ENCODE measurements at places on chromosomes 2 and 18. TPM values are rescaled to one million over a fixed set of nuclear protein-coding genes. Genes with fewer than 3 reads are reported as not detected.
A peak's percentile ranks its signal among the peaks of the same experiment; 100 is the strongest.

DNA sequence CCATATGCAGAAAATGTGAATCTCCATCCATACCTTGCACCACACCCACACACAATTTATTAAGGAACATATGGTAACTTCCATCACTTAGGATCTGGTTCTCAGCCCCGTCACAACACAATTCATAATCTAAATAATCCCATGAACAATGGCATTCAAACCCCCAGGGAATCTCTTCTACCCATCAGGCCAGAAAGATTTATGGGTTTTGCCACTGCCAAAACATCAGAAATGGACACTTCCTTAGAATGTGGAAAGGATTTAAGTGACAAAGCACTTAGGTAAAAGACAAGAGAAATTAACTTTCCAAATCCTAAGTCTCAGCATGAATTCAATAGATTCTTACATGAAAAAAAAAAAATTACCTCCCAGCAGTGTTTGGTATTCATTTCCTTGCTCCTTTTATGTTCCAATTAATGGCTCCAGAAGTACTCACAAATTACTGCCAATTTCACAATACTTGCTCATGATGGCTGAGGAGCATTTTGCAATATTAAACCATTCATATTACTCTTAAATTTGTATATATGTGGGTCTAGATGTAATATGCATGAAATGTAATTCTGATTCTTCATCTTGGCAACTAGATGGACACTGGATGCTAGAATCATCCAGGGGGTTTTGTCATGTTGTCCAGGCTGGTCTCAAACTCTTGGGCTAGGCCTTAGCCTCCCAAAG, 56.5 kb upstream of the TMEM247 start:
- no peak for DNase-seq
- no peaks in the 10 kb centered on the region for H3K4me1 ChIP-seq
- H3K36me3 ChIP-seq: no peaks in the 10 kb centered on the region
- H3K27me3 ChIP-seq: no peaks in the 10 kb centered on the region
- no peak overlapping the region for H3K27ac ChIP-seq

MYL1 gene
- total RNA-seq: not detected

GRCh38 chr2:501667-502066, 175.5 kb downstream of the TMEM18 start:
- H3K4me3 ChIP-seq: no peak overlapping the region
- H3K4me1 ChIP-seq: no peaks in the 10 kb centered on the region
- H3K27me3 ChIP-seq: no peaks in the 10 kb centered on the region
- DNase-seq: no peak

PIEZO2 gene
- 25.9 TPM for total RNA-seq

GRCh38 chr2:55482186-55482884, 37.2 kb upstream of the CFAP36 start:
- no peaks in the 10 kb centered on the region for H3K36me3 ChIP-seq
- H3K27ac ChIP-seq: no peak overlapping the region
- no peak overlapping the region for H3K4me3 ChIP-seq
- no peaks in the 10 kb centered on the region for H3K4me1 ChIP-seq
- DNase-seq: no peak

- peaks cover 3% of the 10 kb centered on the region for H3K4me1 ChIP-seq
- no peak overlapping the region for H3K4me3 ChIP-seq
- H3K27me3 ChIP-seq: no peaks in the 10 kb centered on the region
- H3K27ac ChIP-seq: no peak overlapping the region
- DNase-seq: no peak
These were observed 17.6 kb upstream of the CD28 start for GRCh38 chr2:203688798-203689197.

DNA sequence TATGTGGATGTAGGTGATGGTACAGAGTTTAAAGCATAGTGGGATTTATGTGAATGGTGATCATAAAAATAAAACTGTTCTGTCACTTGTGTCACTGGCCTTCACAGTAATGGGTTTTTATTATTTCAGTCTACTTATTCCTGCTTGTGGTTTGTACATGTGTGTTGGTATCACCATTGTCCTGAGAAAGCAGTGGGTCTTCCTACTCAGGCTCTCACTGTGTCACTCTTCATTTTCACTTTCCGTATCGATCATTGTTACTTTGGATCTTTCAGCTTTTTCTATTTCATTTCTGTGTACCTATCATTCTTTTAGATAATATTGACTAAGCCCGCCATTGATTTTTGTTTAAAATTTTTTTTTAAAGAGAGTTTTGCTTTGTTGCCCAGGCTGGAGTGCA, 7.4 kb downstream of the MRPL30 start:
- no peak for DNase-seq
- H3K27ac ChIP-seq: no peak overlapping the region
- H3K36me3 ChIP-seq: peaks cover 7% of the 10 kb centered on the region
- H3K27me3 ChIP-seq: no peaks in the 10 kb centered on the region
- no peak overlapping the region for H3K4me3 ChIP-seq
- no peaks in the 10 kb centered on the region for H3K4me1 ChIP-seq

DNA sequence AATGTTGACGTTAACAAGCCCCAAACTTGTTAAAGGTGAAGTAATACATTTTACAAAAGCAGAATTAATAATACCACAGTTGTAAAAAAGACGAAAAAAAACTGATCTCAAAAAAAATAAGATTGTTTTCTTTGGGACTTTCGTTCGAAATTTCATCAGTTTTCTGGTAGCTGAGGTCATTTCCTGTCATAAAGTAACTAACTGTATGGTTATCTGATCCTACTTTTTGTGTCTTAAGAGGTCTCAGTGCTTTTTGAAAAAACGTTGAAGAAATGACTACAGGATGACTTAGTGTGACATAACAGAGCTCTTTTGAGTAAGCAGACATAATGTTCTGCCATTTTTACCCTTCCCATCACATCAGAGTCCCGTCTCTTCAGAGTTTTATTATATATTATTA, 79.3 kb downstream of the BIRC6 start:
- no peaks in the 10 kb centered on the region for H3K27me3 ChIP-seq
- peaks cover 6% of the 10 kb centered on the region for H3K36me3 ChIP-seq
- no peak for DNase-seq
- H3K4me3 ChIP-seq: no peak overlapping the region
- H3K4me1 ChIP-seq: no peaks in the 10 kb centered on the region

DNA sequence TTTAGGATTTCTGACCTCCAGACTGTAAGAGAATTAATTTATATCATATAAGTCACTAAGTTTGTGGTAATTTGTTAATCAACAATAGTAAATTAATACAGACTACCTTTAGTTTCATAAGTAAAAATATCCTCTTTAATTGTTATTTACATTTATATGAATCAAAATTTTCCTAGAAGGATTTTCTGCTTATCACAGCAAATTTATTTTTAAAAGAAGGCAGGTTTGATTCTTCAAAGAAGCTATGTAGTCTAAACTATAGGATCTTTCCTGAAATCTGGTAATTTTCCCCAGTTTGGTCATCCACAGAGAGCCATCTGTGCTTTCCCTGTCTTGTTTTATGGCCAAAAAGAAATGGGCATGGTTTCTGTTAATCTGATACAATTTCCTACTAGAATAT, 13.1 kb upstream of the VRK2 start:
- H3K4me1 ChIP-seq: no peaks in the 10 kb centered on the region
- no peaks in the 10 kb centered on the region for H3K27me3 ChIP-seq
- H3K4me3 ChIP-seq: no peak overlapping the region
- no peaks in the 10 kb centered on the region for H3K36me3 ChIP-seq

DNA sequence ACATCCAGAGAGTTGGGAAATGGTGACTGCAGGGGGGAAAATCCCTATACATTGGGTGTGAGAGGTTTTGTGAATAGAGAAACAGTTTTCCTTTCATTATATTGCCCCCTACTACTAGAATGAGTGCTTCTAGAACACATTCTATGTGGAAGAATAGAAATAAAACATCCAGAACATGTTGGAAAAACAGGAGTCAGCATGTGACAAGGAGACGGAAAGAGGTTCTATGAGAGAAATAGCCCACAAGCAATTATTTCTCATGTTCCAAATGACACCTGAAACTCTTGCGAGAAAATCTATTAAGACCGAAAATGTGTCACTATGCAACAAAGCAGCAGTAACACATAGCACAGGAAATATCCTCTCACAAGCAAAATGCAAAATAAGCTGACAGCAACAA, 202.7 kb upstream of the SPOPL start:
- no peaks in the 10 kb centered on the region for H3K36me3 ChIP-seq
- DNase-seq: no peak
- H3K27ac ChIP-seq: no peak overlapping the region
- H3K4me3 ChIP-seq: no peak overlapping the region
- H3K27me3 ChIP-seq: no peaks in the 10 kb centered on the region
- no peaks in the 10 kb centered on the region for H3K4me1 ChIP-seq

GRCh38 chr2:70916291-70916690, 19.4 kb upstream of the ATP6V1B1 start:
- no peaks in the 10 kb centered on the region for H3K4me1 ChIP-seq
- H3K36me3 ChIP-seq: no peaks in the 10 kb centered on the region
- no peak overlapping the region for H3K4me3 ChIP-seq
- no peak overlapping the region for H3K27ac ChIP-seq

DNA sequence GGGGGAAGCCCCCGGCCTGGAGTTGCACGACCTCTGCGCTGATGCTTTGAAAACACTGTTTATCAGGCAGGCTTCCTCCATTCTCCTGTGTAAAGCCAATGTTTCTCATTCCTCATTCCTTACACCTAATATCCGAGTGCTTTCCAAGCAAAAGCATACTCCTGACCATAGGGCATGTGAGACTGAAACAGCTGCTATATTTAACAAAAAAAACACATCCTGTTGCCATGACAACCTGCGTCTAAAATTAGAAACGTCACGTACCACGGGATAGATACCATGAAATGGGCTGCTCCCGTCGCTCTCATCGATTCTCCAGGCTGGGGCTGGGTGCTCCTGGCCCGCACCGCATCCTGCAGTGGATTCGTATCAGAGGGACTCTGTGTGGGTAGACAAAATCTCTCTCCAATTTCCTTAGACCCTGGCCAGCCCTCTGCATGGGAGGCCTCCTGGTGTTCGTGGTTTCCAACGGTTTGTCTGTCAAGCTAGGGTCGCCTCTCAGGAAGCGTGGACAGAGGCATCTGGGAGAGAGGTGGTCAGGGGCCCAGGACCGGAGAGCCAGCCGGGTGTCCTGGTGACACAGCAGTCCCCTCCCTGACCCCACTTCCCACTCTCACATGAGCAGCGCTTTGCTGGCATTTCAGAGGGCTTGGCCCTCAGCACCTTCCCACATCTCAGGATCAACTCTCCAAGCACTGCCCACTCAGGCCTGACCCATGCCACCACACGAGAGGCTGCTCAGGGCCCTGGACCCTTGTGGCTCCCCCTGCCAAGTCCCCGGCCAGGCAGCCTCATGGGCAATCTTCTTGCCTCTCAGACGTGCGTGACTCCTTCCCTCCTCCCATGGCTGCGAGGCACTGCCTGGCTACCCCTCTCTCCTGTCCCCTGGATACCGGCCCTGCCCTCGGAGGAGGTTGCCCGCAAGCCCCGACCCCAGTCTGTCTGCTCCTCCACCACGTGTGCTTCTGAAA, 268.1 kb downstream of the NDUFA10 start:
- no peak for DNase-seq
- no peaks in the 10 kb centered on the region for H3K27me3 ChIP-seq
- H3K4me3 ChIP-seq: no peak overlapping the region
- H3K27ac ChIP-seq: no peak overlapping the region

ELOA2 gene
- total RNA-seq: not detected

DNA sequence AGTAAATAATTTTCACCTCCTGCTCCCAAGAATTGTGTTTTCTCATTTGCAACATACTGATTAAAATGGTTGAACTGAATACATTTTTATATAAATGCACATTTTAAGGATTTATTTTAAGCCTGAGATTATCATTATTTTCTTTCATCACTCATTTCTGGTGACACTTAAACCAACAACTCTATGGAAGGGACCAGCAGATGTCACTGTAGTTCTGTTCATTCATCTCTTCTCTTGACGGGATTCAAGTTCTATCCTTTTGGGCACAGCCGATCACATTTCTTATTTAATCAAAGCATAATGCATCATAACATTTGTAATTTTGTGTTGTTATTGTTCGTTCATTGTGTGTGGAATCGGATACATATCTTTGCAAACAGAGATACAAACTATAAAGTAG, 417.9 kb downstream of the HRH4 start:
- no peaks in the 10 kb centered on the region for H3K36me3 ChIP-seq
- no peak for DNase-seq
- H3K27ac ChIP-seq: no peak overlapping the region
- H3K4me1 ChIP-seq: no peaks in the 10 kb centered on the region
- H3K4me3 ChIP-seq: no peak overlapping the region

DNA sequence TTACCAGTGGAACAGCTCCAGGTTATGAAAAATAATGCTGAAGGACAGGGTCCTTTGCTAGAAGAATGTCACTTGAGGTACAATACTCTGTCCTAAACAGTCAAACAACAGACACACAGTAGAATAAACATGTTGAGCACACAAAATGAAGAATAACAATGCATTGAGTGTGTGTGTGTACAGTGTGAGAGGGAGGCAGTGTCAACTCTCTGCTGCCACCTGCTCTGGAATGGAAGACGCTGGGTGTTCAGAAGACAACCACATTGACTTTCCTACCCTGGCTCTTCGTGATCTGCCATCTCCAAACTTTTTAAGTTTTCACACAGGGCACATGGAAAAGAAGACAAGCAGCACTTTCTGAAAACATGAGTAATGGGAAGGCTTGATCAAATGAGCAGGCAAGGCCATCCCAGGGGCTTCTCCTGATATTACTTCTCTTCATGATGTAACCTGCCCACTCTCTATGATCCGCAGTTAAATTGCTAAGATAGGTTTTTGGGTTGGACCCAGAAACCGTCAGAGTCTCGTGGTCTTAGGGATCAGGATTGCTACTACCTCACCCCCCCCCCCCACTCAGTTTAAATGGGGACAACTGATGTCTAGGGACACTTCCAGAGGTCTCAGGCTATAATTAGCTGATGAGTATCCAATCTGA, 533.2 kb upstream of the TNP1 start:
- H3K4me3 ChIP-seq: no peak overlapping the region
- H3K4me1 ChIP-seq: peaks cover 55% of the 10 kb centered on the region
- H3K27me3 ChIP-seq: no peaks in the 10 kb centered on the region
- peak overlapping the region; percentile 41 for H3K27ac ChIP-seq
- DNase-seq: no peak
- no peaks in the 10 kb centered on the region for H3K36me3 ChIP-seq

MAP2 gene
- total RNA-seq: 11.9 TPM
